Right cardiac atrium (tissue), 5 donors: ENCODE measurements at places on chromosomes 5 and 9.

- no peak for DNase-seq
Measured at GRCh38 chr5:9335754-9336495, 209.9 kb downstream of the SEMA5A start.

DNA sequence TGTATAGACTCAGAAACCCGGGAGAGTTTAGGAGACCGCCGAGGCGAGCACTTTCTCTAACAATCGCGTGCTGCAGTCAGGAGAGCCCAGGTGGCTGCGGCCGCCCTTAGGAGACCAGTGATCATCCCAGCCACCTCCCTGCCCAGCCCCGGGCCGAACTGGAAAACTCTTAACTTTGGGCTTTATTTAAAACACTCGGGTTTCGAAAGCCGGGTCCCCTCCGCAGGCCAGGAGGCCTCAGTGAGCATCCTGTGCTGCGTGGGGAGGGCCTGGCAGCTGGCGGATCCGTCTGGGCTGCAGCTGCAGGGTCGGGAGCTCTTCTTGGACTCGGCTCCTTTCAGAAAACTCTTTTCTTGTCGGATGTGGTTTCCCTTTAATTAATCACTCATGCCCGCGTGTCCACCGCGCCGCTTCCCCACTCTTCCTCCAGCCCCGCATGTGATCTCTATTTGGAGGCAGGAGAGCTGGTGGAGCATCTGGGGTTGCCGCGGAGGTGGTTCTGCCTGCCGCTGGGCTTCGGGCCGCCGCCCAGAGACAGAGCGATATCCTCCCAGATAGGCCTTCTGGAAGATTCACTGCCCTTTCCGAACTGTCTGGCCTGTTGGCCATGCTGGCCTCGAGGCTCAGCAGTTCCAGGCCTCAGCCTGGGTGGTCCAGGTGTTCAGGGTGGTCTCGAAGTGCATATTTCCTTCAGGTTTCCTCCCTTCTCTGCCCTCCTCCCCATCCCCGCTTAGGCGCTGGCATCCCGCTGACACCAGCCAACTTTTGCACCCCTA lies 59.5 kb downstream of the TMEM174 start:
- DNase-seq: no peak

DNA sequence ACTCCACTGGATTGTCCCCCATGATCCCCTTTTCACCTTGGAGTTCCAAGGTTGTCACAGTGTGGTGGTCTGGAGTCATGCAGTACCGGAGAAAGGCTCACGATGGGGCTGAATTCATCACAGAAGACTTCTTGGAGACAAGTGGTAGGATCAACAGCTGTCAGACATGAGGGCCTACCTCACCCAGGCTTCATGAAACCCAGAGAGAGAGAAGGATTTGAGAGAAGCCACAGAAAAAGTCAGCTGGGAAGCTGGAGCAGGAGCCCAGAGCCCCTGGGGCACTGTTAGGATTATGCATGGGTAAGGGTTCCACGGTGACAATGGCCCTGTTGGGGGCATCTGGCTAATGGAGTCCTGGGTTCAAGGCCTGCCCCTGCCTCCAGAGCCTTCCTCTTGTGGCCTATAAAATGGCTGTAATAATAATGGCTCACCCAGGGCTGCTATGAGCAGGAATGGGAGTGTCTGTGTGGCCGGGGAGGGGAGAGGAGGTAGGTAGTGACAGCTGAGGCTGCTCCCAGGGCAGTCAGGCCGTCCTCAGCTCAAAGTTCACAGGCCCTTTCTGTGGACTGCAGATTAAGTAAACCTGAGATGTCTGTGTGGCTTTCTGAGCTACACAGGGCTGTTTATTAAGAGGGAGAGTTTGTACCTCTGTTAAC lies 910 bp downstream of the TRIM14 start:
- no peak for DNase-seq

DNA sequence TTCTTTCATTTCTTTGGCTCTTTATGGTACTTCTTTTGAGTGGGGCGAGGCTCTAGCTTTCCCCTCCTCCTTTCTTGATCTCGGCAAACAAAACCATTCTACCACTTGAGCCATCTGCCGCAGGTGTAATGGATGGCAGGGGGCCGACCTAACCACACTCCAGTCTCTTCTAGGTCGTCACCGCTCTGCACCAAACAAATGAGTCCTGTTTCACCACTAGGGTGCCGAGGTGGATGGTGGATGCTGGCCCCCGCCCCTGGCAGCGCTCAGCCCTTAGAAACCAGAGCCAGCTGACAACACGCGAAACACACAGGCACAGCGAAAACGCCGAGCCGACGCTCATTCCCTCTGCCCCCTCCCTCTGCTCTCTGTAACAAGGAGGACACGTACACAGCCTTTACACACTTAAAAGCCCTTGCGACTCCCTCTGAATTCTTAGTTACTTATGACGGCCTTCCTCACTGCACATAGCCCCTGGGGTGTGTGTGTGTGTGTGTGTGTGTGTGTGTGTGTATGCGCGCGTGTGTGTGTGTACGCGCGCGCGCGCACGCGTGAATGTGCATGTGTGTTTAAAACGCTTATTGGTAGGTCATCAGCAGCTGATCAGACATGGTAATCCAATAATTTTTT lies 199.4 kb downstream of the MEF2C start:
- no peak for DNase-seq

- no peak for DNase-seq
Measured at GRCh38 chr5:84057211-84057610, 327.5 kb downstream of the EDIL3 start.

GRCh38 chr9:120891884-120892747 lies 15.1 kb upstream of the PHF19 start:
- no peak for DNase-seq

GRCh38 chr5:160685695-160686094 lies 166.3 kb downstream of the ATP10B start:
- DNase-seq: no peak

- DNase-seq: no peak
Measured at GRCh38 chr9:99361817-99362216, 139.7 kb downstream of the SEC61B start.

GRCh38 chr9:116693233-116693731 lies 6.2 kb downstream of the TRIM32 start:
- DNase-seq: no peak

- DNase-seq: no peak
Measured at GRCh38 chr5:88677943-88678769, 204.8 kb downstream of the MEF2C start.

DNA sequence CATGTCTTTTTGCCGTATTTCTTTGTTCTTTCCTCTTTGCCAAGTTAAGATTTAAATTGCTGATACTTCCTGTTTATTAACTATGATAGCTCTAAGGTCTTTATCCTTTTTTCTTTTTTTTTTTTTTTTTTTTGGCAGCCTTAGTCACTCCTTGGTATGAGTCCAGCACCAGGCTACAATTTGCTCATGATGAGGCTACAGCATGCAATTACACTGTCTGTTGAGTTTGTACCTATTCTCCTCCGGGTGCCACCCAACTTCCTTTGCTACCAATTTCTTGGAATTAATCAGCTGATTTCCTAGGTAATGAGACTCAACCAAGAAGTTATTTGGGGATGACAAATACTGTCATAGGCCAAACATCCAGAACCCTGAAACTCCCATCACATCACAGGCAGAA lies 25.5 kb downstream of the ACTL7B start:
- no peak for DNase-seq

DNA sequence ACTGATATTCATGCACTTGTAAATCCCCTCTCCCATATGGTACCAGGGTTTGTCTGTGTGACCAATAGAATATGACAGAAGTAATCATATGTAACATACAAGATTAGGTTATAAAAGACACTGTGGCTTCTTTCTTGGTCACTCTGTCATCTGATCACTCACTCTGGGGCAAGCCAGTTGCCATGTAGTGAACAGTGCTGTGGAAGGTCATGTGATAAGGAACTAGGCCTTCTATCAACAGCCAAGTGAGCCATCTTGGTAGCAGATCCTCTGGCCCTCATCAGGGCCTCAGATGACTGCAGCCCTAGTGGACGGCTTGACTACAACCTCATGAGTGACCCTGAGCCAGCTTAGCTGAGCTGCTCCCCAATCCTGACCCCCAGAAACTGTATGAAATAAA lies 30.0 kb upstream of the MATR3 start:
- no peak for DNase-seq

- DNase-seq: no peak
Measured at GRCh38 chr5:171805746-171806145, 20.1 kb downstream of the SMIM23 start.

DNA sequence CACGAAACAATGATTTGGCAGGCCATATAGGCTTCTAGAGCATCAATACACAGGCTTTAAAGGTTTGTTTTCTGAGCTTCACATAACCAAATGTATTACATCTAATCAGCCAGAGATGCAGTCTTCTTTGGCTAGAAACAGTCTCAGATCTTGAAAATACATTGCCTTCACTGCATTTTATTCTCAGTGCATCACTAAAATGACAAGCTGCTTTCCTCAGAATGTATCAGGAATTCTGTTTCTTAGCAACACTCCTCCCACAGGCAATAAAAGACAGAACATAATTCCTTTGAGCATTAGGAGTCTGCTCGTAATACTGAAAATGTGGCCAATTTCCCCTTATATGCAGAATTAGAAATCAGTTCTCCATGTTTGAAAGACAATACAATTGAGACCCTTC lies 36.9 kb downstream of the FEM1C start:
- DNase-seq: no peak

GRCh38 chr5:1176473-1177391 lies 24.7 kb upstream of the SLC6A19 start:
- peak; percentile 53 for DNase-seq

DNA sequence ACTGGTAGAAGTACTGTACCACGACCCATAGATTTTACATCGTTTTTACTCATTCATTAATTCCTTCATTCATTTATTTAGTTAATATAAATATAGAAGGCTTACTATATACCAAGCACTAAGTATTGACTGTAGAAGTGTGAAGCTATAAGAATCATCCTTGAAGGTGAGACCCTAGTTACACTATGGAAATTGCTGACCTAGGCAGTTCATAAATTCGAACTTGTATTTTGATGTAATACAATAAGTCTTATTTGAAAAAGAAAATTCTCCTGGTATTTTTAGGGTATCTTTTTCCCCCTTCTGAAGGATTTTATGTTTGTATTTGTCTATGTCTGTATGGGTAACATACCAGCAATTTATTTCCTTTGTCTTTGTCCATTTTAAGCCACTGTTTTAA lies 220.1 kb upstream of the DMAC1 start:
- no peak for DNase-seq

- no peak for DNase-seq
Measured at GRCh38 chr5:169801781-169802180, 164.7 kb downstream of the DOCK2 start.
